ENCODE measurements at places on chromosomes 2 and 18. TPM values are rescaled to one million over a fixed set of nuclear protein-coding genes. Genes with fewer than 3 reads are reported as not detected.

CRYGC gene
- total RNA-seq = not detected

PSD4 gene
- total RNA-seq = 8.4 TPM

AGXT gene
- not detected for total RNA-seq

SDC1 gene
- total RNA-seq = 37.7 TPM

LYPD1 gene
- total RNA-seq = 0.34 TPM

TMEM37 gene
- 0.45 TPM for total RNA-seq

DGKD gene
- total RNA-seq = 6.4 TPM

STON1 gene
- total RNA-seq = 5.8 TPM

TOGARAM2 gene
- total RNA-seq = under 0.01 TPM

CPO gene
- not detected for total RNA-seq

THSD7B gene
- total RNA-seq = not detected

HOXD8 gene
- total RNA-seq = not detected

CCDC150 gene
- total RNA-seq = 1.6 TPM

MCEE gene
- total RNA-seq = 12.6 TPM

SERPINB3 gene
- total RNA-seq = not detected

ACTG2 gene
- total RNA-seq = 16.5 TPM

RNF149 gene
- total RNA-seq = 21.9 TPM

BMP10 gene
- total RNA-seq = not detected

EPG5 gene
- 21.7 TPM for total RNA-seq

SIX2 gene
- total RNA-seq = under 0.01 TPM

COL4A4 gene
- 0.15 TPM for total RNA-seq

GPR45 gene
- not detected for total RNA-seq

COBLL1 gene
- 0.67 TPM for total RNA-seq

ADGRF3 gene
- total RNA-seq = not detected

ATP6V1B1 gene
- 4.4 TPM for total RNA-seq

HSBP1L1 gene
- total RNA-seq = 11.8 TPM

TSPYL6 gene
- total RNA-seq = not detected

NYAP2 gene
- not detected for total RNA-seq

PDE1A gene
- total RNA-seq = not detected

All from bronchus fibroblast of lung (primary cell).